Nephron progenitor cell (in vitro differentiated cells): ENCODE measurements at places on chromosomes 16 and 17.

DNA sequence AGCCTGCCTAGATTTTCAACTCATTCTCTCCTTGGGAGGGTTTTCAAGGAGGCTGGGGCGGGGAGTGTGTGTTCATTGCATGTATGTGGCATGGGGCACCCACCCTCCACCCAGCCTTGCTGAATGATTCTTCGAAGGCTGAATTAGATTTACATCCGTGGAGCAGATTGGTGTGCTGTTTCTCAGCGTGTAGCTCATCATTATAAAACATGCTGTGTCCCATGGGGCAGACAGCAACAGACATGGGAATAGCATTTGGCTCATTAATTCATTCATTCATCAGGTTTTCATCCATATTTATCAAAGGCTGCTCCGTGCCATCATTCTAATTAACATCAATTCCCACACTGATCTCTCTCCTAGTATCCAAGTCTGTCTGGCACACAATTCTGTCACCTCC is 10.6 kb upstream of the CD300A start:
- H3K4me1 ChIP-seq, result peaks cover 55% of the 10 kb centered on the region
- no peak for DNase-seq
- H3K36me3 ChIP-seq, result peaks cover 5% of the 10 kb centered on the region
- peak overlapping the region; percentile 37 for H3K4me3 ChIP-seq
- no peak overlapping the region for H3K27ac ChIP-seq

DNA sequence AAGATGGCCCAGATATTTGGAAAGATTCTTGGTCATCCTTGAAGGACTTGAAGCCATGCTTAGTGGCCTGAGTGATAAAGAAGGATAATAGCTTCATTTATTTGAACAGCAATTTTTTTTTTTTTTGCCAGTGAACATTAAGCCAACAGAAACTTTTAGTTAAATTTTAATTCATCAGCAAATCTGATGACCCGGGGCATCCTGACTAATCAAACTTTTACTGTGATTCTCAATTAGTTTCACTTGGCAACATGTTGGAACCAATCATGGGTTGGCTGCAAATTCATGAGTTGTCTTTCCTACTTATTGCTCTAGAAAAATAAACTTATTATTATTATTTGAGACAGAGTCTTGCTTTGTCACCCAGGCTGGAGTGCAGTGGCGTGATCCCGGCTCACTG is 74.4 kb downstream of the SHISA9 start:
- DNase-seq, result no peak
- H3K36me3 ChIP-seq, result no peaks in the 10 kb centered on the region
- H3K27me3 ChIP-seq, result peaks cover 14% of the 10 kb centered on the region
- H3K4me3 ChIP-seq, result no peak overlapping the region
- no peaks in the 10 kb centered on the region for H3K4me1 ChIP-seq

- peak overlapping the region; percentile 6 for H3K27ac ChIP-seq
- DNase-seq, result no peak
- peaks cover 3% of the 10 kb centered on the region for H3K27me3 ChIP-seq
- H3K4me3 ChIP-seq, result no peak overlapping the region
- H3K36me3 ChIP-seq, result peaks cover 4% of the 10 kb centered on the region
Measured at GRCh38 chr17:17545984-17546383, 45.5 kb downstream of the PEMT start.

- peaks cover 14% of the 10 kb centered on the region for H3K27me3 ChIP-seq
- DNase-seq, result no peak
- peaks cover 18% of the 10 kb centered on the region for H3K4me1 ChIP-seq
- H3K4me3 ChIP-seq, result no peak overlapping the region
- H3K36me3 ChIP-seq, result no peaks in the 10 kb centered on the region
Measured at GRCh38 chr17:4908301-4908700, 5.4 kb upstream of the CHRNE start.

GRCh38 chr17:35028531-35029262 is 34.8 kb downstream of the RFFL start:
- no peak for DNase-seq
- peaks cover 5% of the 10 kb centered on the region for H3K4me1 ChIP-seq
- no peaks in the 10 kb centered on the region for H3K27me3 ChIP-seq
- no peaks in the 10 kb centered on the region for H3K36me3 ChIP-seq
- H3K4me3 ChIP-seq, result no peak overlapping the region
- no peak overlapping the region for H3K27ac ChIP-seq

DNA sequence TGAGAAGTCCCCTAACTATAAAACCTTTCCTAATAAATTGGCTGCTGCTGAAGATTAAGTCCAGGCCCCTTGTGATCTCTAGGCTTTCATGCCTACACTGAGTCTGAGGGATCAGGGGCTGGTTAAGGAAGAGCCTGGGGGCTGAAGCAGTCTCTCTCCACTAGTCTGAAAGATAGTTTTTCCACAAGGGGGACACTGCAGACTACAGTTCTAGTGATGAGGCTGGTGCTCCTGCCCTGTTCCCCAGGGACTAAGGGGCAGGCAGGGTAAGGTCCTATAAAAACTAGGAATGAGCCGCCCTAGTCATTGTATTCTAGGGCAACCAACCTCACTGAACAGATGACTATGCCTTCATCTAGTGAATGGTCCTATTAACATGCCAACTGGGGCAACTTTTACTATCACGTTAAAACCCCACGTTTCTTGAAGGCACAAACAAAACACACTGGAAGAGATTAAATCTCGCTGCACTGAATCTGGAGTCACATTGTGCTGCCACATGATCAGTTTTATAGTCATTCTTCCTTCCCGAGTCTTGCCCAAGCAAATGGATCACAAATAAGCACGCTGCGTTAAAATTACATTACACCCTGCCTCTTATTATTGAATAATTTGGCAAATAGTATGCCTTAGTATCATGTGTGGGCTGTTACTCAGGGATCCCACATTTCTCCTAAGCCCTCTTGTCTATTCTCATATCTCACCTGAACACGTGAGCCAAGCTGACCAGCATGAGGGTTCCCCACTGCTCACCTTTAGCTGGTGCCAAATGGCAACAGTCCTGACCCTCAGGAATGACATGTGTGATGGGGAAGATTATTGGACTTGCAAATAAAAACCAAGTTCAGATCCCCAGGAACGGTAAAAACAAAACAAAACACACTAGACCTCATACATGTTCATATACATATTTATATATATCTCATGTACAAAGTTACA is 95.4 kb upstream of the TOB1 start:
- H3K27ac ChIP-seq, result peak overlapping the region; percentile 32
- peaks cover 3% of the 10 kb centered on the region for H3K27me3 ChIP-seq
- no peak overlapping the region for H3K4me3 ChIP-seq

- H3K36me3 ChIP-seq, result peaks cover 69% of the 10 kb centered on the region
- H3K27me3 ChIP-seq, result no peaks in the 10 kb centered on the region
- peak overlapping the region; percentile 69 for H3K27ac ChIP-seq
Measured at GRCh38 chr17:82937411-82938371, 97.9 kb upstream of the ZNF750 start.

- H3K4me1 ChIP-seq, result peaks cover 28% of the 10 kb centered on the region
- peaks cover 65% of the 10 kb centered on the region for H3K27me3 ChIP-seq
- no peaks in the 10 kb centered on the region for H3K36me3 ChIP-seq
- DNase-seq, result no peak
- no peak overlapping the region for H3K27ac ChIP-seq
Measured at GRCh38 chr16:62038646-62039045, 2.4 kb upstream of the CDH8 start.

- no peak for DNase-seq
- H3K27me3 ChIP-seq, result no peaks in the 10 kb centered on the region
- peaks cover 16% of the 10 kb centered on the region for H3K4me1 ChIP-seq
- H3K36me3 ChIP-seq, result peaks cover 32% of the 10 kb centered on the region
- H3K27ac ChIP-seq, result no peak overlapping the region
Measured at GRCh38 chr16:31079342-31079944, 5.2 kb downstream of the ZNF646 start.

GRCh38 chr16:10552998-10553491 is 27.4 kb downstream of the EMP2 start:
- peak overlapping the region; percentile 47 for H3K27ac ChIP-seq
- H3K27me3 ChIP-seq, result peaks cover 6% of the 10 kb centered on the region
- peaks cover 35% of the 10 kb centered on the region for H3K36me3 ChIP-seq
- DNase-seq, result no peak
- H3K4me3 ChIP-seq, result no peak overlapping the region

DNA sequence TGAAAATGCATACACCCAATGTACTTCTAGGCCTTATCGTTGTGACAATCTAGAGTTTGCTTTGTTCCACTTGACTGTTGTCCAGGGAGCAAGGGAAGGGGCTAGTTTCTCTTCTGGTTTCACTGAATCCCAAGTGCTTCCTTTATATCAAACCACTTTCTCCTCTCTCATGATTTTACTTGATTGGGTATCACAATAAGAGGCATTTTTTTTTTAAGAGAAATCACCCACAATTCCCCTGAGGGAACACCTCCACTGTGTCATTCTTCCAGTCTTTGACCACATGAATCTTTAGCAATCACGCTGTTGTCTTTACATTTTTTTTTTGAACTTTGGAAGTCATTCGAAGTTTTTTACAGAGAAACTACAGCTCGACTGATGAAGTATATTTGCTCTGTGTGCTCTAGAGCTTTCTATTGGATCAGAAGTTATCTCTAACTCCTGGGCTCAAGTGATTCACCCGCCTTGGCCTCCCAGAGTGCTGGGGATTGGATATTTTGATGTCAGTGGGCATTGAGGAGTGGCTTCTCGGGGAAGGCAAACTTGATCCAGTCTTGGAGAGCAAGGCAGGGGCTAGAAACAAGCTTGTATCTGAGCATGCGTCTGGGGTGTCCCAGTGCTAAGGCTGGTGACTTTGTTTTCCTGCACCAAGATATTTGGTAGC is 3.0 kb downstream of the CDH1 start:
- H3K27me3 ChIP-seq, result peaks cover 50% of the 10 kb centered on the region
- no peak for DNase-seq
- no peak overlapping the region for H3K4me3 ChIP-seq
- peaks cover 55% of the 10 kb centered on the region for H3K4me1 ChIP-seq

DNA sequence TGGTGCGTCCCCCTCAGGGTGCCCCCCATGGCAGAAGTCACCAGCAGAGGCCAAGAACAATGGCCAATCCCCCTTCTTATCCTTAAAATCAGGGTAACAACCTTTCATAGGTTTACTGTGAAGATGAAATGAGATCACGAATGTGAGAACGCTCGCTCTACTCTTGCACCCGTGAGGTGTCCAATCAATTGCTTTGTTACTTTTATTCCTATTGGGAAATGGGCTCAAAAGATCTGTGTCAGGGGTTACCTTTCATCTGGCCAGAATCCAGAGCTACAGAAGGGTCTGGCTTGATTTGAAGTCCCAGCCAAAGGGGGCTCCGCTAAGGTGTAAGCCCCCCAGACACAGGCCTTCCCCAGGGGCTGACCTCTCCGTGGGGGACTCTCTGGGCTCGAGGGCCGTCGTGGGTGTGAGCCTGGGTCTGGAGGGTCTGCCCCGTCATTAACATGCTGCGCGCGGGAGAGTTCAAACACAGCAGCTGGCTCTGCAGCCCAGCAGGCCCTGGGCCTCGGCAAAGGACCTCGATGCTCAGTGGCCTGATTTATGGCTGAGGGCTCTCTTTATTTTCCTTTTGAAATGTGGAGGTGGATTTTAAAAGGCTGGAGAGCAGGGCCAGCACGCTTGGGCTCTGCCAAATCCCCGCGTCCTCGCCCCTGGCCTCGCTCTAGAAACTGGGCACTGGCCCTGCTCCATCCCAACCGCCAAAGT is 10.4 kb downstream of the ABR start:
- H3K4me1 ChIP-seq, result peaks cover 59% of the 10 kb centered on the region
- peak overlapping the region; percentile 51 for H3K4me3 ChIP-seq
- peak overlapping the region; percentile 85 for H3K27ac ChIP-seq
- H3K36me3 ChIP-seq, result peaks cover 11% of the 10 kb centered on the region
- H3K27me3 ChIP-seq, result peaks cover 5% of the 10 kb centered on the region

- H3K4me1 ChIP-seq, result peaks cover 31% of the 10 kb centered on the region
- peaks cover 44% of the 10 kb centered on the region for H3K36me3 ChIP-seq
- H3K27ac ChIP-seq, result no peak overlapping the region
- peak overlapping the region; percentile 84 for H3K4me3 ChIP-seq
- DNase-seq, result no peak
- H3K27me3 ChIP-seq, result peaks cover 4% of the 10 kb centered on the region
Measured at GRCh38 chr16:87380403-87380802, 3.2 kb downstream of the FBXO31 start.

DNA sequence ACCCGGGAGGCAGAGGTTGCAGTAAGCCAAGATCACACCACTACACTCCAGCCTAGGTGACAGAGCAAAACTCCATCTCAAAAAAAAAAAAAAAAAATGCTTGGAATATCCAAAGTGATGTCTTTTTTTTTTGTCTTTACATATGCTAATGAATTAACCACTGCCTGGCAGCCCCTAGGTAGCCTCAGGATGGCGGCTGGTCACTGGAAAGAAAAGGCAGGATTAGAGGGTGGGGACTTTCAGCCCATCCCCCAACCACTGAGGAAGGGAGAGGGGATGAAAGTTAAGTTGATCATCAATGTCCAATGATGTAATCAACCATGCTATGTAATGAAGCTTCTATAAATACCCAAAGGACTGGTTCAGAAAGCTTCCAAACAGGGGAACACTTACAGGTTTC is 26.8 kb downstream of the RNF157 start:
- H3K4me1 ChIP-seq, result no peaks in the 10 kb centered on the region
- H3K36me3 ChIP-seq, result peaks cover 14% of the 10 kb centered on the region
- H3K4me3 ChIP-seq, result no peak overlapping the region
- peaks cover 21% of the 10 kb centered on the region for H3K27me3 ChIP-seq
- no peak overlapping the region for H3K27ac ChIP-seq
- DNase-seq, result no peak

GRCh38 chr16:88589441-88589840 is 19.2 kb downstream of the ZC3H18 start:
- peaks cover 61% of the 10 kb centered on the region for H3K36me3 ChIP-seq
- H3K27me3 ChIP-seq, result no peaks in the 10 kb centered on the region
- peak overlapping the region; percentile 95 for H3K27ac ChIP-seq

GRCh38 chr17:48175692-48176470 is 68.3 kb downstream of the SNX11 start:
- no peak overlapping the region for H3K4me3 ChIP-seq
- H3K4me1 ChIP-seq, result peaks cover 14% of the 10 kb centered on the region
- H3K36me3 ChIP-seq, result no peaks in the 10 kb centered on the region

- peaks cover 62% of the 10 kb centered on the region for H3K4me1 ChIP-seq
- no peaks in the 10 kb centered on the region for H3K36me3 ChIP-seq
- peak overlapping the region; percentile 97 for H3K27ac ChIP-seq
- H3K27me3 ChIP-seq, result peaks cover 32% of the 10 kb centered on the region
- DNase-seq, result no peak
- no peak overlapping the region for H3K4me3 ChIP-seq
Measured at GRCh38 chr17:77285594-77286390, 145.0 kb downstream of the SEC14L1 start.

DNA sequence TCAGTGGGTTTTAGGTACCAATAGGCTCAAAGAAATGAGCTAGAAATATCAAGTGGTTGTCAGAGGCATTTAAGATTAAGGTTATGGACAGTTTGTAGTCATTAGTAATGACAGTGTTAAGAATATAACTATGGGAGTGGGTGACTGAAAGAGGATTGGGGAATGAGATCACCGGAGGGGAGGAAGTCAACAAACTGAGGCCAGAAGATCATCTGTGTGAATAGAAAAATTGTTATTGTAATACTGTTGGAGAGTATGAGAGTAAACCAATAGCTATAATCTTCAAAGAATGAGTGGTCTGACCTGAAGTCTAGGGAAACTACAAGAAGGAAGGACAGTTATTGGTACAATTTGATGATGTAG is 197.1 kb downstream of the TANC2 start:
- H3K27me3 ChIP-seq, result no peaks in the 10 kb centered on the region
- H3K4me1 ChIP-seq, result no peaks in the 10 kb centered on the region
- H3K36me3 ChIP-seq, result no peaks in the 10 kb centered on the region
